ENCODE measurements at places on chromosomes 1 and 21.

DNA sequence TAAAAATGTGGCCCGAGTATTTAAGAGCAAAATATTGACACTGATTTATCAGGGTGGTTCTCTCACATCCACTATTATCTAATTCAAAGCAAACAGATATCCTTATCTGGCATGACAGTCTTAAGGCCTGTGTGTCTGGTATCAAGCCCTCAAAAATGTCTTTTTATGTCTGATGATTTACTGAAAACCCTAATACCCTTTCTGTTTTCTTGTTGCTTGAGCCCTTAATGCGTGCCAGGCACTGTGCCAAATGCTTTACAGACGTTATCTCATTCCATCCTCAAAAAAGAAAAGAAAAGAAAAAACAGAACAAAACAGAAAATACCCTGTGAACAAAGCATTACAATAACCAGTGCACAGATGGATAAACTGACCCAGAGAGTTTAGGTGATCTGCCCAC, 5.7 kb downstream of the DUSP23 start:
- DNase-seq = no peak

GRCh38 chr1:237032029-237032428, 10.0 kb upstream of the RYR2 start:
- DNase-seq = no peak

DNA sequence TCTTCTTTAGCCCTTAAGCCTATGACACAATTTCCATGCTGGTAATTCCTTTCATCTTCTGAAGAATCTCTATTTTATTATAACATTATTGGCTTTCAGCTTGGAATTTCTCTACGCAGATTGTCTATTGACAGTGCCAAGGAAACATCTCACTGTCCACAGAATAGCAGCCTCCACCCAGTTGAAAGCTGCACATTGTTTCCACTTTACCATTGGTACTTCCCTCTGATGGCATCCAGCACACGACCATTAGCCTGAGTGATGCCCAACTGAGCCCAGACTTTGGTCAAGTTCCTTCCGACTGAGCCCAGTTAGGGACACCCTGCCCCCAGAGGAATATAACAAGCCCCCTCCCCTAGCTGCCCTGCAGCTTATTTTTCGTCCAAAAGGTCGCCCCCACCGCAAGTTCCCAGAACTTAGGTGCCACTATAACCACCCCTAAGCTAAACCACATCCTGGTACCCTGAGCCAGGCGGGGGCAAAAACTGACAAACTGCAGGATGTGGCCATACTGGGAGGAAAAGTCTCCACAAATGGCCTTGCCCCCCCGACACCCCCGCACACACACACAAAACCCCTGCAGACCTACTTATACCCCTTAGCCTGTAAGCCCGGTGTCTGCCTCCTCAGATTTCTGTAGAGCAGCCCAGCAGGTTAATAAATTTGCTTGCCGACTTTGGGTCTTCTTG, 13.2 kb downstream of the GBP5 start:
- no peak for DNase-seq

- no peak for DNase-seq
These were observed 59.6 kb downstream of the SDCCAG8 start for GRCh38 chr1:243315455-243315854.

GRCh38 chr1:6302568-6302967, 41.7 kb upstream of the GPR153 start:
- DNase-seq = no peak

DNA sequence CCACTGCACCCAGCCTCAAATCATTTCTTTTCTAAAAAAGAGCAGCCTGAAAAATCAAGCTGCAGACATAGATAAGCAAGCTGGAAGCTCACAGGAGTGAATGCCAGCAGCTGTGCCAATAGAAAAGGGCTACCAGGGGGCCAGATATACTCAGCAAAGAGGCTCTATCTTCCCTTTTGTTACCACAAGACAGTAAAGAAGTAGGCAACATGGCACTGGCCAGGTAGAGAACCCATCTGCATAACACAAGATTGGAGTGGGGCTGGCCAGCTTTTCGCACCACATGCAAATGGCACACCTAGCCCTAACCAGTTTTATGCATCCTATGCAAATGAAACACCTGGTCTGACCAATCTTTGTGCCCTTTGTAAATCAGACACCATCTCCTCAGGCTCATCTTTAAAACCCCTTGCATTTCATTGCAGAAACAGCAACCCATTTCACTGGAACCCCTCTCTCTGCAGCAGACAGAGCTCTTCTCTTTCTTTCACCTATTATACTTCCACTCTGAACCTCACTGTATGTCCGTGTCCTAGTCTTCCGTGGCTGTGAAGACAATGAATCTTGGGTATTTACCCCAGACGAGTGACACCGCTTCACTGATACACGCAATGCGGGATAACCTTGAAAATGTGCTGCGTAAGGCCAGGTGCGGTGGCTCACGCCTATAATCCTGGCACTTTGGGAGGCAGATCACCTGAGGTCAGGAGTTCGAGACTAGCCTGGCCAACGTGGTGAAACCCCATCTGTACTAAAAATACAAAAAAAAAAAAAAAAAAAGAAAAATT, 15.1 kb downstream of the CASP9 start:
- no peak for DNase-seq

DNA sequence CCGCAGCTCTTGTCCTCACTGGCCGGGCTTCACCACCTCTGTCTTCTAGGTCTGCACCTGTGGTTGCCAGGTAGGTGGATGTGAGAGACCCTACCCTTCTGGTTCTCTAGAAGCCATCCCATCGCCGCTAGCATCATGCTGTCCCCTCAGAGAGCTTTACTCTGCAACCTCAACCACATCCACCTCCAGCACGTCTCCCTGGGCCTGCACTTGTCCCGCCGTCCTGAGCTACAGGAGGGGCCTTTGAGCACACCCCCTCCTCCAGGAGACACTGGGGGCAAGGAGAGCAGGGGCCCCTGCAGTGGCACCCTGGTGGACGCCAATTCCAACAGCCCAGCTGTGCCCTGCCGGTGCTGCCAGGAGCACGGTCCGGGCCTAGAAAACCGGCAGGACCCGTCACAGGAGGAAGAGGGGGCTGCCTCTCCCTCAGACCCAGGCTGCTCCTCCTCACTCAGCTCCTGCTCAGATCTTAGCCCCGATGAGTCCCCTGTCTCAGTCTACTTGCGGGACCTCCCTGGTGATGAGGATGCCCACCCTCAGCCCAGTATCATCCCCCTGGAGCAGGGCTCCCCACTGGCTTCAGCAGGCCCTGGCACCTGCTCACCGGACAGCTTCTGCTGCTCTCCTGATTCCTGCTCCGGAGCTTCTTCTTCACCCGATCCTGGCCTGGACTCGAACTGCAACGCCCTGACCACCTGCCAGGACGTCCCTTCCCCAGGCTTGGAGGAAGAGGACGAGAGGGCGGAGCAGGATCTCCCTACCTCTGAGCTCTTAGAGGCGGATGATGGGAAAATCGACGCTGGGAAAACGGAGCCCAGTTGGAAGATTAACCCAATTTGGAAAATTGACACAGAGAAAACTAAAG, 1.2 kb downstream of the RUSC1 start:
- no peak for DNase-seq

DNA sequence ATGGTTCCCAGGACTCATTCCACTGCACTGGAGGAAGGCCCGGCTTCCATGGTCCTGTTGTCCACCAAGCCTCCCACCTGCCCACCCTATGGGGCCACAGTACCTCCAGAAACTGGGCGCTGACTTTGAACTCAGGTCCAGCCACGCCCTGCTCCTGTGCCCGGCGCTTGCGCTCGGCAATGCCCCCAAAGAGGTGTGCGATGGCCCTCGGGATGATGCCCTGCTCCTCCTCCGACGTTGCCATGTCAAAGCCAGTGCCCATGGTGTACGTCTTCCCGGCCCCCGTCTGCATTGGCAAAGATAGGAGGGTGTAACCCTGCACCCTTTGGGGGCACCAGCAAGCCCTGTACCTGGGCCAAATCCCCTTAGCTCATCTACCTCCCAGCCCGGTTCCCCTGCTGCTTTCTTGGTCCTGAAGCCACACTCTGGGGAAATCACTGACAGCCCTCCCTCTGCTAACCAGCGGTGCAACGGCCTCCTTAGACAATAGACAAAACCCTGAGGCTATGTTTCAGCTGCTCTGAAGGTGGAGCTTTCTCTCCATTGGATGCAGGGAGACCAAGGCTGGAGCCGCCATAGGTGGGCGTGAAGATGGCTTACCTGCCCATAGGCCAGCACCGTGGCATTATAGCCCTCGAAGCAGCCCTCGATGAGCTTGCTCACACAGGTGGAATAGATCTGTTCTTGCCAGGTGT, 14.7 kb downstream of the KIF21B start:
- no peak for DNase-seq

- DNase-seq = no peak
These were observed 45.4 kb downstream of the S100B start for GRCh38 chr21:46559291-46559983.

DNA sequence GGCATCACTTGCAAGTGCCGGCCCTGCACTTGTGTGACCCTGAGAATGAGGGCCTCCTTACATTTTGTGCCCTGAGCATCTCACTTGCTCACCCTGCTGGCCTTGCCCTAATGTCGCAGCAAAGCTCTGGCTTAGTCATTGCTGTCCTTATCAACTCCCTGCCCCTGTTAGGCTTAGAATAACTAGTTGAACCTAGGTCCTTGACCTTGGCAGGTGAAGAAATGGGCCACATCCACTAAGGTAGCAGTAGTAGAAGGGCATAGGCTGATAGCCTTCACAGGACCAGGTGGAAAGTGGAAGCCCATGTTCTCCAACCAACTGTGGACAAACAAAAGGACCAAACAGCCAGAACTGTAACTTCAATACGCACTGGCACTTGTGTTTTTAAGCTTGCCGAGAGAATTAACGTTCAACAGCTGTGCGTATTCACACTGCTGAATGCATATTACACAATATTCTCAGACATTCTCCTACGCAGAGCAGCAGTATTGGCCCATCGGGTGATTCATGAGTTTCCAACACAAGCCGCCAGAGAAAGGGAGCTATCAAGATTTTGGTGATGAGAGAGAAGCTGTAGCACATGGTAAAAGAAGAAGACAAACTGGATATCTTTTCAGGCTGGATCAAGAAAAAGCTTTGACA, 27.7 kb upstream of the PTGFRN start:
- no peak for DNase-seq

DNA sequence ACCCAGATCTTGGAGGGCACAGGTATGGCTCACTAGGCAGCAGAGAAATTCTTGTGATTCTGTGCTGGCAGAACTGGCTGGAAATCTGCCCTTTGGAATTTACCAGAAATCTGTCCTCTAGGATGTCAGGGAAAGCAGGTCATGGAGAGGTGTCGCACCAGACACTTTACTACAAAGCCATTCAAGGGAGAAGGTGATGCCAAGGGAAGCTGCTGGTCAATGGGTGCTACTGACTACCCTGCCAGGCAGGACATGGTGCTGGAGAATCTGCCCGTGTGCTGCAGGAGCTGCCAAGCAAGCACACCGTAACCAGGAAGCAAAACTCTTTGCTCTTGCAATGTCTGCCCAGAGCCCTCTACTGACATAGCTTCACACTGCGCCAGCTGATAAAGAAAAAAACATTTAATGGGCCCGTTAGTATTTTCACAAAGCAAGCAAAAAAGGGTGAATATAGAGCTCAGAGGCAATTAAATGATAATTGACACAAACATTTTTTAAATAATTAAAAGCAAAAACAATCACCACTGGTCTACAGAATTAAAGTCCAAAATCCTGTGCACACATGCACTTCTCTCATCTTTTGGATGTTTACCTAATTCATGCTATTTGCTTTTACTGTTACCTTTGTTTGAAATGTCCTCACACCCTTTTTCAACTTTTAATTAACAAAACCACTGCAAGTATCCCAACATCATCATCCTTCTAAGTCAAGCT, 7.2 kb upstream of the FBXO28 start:
- peak; percentile 20 for DNase-seq

DNA sequence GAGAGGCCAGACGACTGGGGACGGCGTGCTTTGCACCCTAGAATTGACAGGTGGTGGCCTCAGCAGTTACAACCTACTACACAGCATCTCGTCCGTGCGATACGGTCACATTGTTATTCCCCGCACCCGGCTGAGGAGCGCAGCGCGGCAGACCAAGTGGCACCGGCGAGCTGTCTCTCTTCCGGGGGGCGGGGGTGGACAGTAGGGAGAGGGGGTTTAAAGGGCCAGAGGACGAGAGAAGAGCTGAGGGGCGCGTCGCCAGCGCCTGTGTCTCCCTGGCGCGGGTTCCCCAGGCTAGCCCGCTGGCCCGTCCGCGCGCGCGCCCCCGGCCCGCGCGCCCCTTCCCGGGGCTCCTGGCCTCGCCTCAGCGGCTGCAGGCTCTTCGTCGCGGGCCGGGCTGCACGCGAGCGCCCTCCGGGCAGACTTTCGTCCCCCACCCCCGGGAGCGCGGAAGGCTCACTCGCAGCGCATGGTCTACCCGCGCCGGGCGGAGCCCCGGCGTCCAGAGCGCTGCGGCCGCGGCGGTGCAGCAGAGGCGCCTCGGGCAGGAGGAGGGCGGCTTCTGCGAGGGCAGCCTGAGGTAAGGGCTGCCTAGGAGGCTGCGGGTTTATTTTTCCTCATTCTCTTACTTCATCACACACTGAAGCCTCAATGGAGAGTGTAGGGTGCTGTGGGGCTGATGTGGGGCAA, at the start of gene PDE4B:
TSS of gene PDE4B (plus strand) at position 227 of the 690 bp plus-strand sequence.
- DNase-seq = peak; percentile 72

DNA sequence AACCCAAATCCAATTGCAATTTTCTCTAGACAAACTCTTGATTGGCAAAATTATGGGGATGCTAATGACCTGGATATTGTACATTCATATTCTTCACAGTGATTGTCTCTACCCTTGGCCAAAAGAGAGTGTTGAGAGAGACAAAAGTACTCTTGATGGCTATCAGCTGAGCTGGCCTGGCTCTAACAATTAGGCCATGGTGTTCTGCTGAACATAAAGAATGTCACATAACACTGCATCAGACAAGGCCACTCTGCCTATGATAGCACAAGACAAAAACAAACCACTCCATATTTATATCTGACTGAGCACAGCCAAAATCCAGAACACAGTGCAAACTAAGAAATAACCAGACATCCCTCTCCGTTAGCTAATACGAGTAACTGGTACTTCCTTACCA, 101.7 kb downstream of the ADAMTS1 start:
- DNase-seq = no peak

DNA sequence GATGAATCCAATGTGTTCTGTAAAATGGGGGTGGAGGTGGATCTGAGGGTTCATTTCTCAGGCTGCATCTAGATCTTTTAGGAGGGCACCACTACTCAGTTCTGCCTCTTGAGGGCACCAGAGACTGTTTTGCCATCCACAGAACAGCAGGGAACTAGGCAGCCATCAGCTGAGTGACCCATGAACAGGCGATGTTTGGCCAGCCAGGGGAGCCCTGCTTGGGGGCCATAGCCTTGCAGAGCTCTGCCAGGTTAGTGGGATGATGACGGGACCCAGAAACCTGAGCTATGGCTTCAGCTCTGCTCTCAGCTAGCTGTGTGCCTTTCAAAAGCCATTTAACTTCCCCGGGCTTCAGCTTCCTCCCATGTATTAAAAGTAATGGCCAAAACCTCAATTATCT, 13.4 kb upstream of the NOS1AP start:
- peak; percentile 81 for DNase-seq

- DNase-seq = peak; percentile 59
These were observed 115.9 kb downstream of the OMA1 start for GRCh38 chr1:58430421-58431275.

Measured in brain (organoid and tissue), 16 donors.